ENCODE measurements at places on chromosomes 16 and 17. TPM values are rescaled to one million over a fixed set of nuclear protein-coding genes. Genes with fewer than 3 reads are reported as not detected.

Gene CRAMP1
- total RNA-seq, result 17.3 TPM

Gene KRTAP1-5
- total RNA-seq, result not detected

Gene MFAP4
- total RNA-seq, result not detected

Gene ITGB4
- 125 TPM for total RNA-seq

Gene HCRT
- not detected for total RNA-seq

Gene ABI3
- total RNA-seq, result 12.9 TPM

Gene SPATA22
- 0.23 TPM for total RNA-seq

DNA sequence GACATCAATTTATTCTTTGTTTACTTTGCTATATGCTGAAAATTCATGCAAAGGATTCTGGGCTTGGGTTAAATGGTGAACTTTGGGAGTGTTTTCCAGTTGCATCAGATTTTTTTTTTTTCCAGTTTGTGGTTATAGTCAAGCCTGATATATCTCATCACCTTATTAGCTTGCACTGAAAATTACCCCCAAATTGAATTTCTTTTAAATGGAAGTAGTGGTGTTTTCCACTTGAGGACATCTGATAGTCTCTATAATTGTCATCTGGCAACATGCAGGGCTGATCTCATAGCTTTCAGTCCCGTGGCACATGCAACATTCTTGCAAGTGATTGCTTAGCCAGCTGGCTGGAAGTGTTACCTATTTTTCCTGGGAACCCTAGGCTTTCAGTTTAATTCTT, 4.7 kb upstream of the KRTAP3-1 start:
- DNase-seq, result no peak

DNA sequence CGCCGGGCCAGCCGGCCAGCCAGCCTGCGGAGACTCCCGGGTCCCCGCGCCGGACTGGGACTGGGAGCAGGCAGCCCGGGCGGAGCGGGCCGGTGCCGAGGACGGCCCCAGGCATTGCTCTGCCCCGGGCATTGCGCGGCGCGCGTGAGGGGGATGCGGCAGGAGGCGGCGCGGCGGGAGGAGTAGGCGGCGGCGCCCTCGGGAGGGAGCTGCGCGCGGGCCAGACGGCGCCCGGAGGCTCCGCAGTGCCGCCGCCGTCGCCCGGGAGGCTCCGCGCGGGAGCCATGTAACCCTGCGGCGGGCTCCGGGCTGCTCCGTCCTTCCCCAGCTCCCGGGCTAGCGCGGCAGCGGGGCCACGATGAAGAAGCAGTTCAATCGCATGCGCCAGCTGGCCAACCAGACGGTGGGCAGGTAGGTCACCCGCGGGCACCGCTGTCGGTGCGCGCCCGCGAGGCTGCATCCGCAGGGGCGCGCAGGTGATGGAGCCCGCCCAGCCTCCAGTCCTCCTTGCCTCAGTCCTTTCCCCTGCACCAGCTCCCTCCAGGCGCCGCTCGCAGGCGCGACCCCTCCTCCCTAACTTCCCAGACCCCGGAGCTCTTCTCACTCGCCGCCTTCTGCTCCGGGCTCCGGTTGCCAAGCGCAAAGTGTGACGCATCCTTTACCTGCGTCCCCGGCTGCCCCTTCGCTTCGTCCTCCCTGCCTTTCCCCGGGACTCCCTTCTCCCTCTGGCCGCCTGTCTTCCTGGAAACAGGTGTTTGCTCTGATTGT, at the start of gene ARHGAP44:
ARHGAP44 (plus strand) TSS at position 18 of the 768 bp plus-strand sequence; CDS start at position 359, 341 bp downstream.
- peak; percentile 65 for DNase-seq

GRCh38 chr17:36641331-36641876, 40.0 kb downstream of the MRM1 start:
- no peak for DNase-seq

DNA sequence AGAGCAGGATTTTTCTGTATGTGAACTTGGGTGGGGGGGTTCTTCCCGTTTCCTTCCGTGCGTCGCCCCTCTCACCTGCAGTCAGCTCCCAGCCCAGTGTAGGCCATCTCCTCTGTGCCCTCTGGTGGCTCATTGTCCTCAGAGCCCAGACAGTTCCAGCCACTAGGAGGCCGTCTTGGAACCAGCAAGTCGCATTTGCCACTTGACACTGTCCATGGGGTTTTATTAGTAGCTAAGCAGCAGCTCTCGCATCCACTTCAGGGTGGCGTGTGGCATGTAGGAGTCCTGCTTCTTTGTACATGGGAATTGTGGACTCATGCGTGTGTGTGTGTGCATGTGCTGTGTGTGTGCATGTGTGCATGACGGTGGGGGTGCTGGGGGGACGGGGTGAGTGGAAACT, 74.0 kb downstream of the SEC14L1 start:
- DNase-seq, result peak; percentile 55

- DNase-seq, result no peak
Measured at GRCh38 chr17:28533091-28533807, 19.2 kb downstream of the UNC119 start.

GRCh38 chr17:21375757-21376080, 438 bp upstream of the KCNJ12 start:
- peak; percentile 10 for DNase-seq

DNA sequence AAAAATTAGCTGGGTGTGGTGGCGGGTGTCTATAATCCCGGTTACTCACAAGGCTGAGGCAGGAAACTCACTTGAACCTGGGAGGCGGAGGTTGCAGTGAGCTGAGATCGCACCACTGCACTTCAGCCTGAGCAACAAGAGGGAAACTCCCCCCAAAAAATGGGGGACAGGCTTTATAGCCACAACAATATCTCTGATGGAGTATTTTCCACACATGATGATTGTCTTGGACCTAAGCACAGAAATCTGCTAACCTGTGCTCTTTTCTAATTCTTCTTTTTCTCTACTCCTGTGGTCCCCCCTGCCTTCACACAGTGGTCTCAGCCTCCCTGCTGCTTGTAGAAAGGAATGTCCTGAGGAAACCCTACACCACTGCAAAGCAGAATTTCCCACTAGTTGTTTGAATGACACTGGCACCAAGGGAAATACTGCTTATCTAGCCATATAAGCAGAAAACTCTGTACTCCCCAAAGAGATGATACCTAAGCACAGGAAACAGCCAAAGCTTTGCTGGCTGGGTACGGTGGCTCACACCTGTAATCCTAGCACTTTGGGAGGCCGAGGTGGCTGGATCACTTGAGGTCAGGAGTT, 117.6 kb downstream of the USP31 start:
- no peak for DNase-seq

- DNase-seq, result no peak
Measured at GRCh38 chr16:87411375-87412271, 19.5 kb downstream of the MAP1LC3B start.

DNA sequence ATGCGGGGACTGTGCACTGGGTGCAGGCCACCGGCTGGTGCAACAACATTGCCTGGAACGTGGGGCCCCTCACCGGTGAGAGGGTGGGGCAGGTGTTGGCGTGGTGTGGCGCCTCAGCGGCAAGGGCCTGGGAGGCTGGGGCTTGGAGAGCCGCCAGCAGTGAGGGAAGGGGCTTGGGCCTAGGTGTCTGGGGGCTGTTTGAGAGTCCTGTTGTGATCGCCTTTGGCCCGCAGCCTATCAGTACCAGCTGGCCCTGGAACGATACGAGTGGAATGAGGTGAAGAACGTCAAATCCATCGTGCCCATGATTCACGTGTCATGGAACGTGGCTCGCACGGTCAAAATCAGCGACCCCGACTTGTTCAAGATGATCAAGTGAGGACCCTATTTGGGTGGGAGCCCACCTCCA, 2.6 kb upstream of the TMEM88 start:
- no peak for DNase-seq

GRCh38 chr17:2397247-2398171, 3.4 kb downstream of the MNT start:
- no peak for DNase-seq

GRCh38 chr17:82402865-82403264, 15.3 kb upstream of the HEXD start:
- no peak for DNase-seq

DNA sequence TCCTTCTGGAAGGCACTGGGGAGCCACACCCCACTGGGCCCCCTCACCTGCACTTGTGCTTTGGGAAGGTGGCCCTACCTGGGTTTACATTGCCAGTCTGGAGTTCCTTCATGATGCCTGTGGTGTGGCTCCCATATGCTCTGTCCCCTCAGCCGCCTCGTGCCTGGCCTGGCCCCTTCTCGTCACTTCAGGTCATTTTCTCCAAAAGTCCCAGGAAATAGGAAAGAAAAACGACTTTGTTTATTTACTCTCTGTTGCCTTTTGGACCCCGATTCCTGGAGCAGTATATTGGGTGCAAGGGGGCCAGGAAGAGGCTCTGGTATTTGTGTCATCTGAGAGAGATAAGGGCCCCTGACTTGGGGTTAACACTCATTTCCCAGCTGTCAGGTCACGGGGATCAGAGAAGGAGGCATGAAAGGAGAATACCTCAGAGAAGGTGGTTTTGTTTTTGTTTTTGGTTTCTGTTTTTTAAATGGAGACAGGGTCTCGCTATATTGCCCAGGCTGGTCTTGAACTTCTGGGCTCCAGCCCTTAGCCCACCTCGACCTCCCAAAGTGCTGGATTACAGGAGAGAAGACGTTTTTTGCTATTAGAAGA, 4.7 kb downstream of the SOCS3 start:
- DNase-seq, result no peak

DNA sequence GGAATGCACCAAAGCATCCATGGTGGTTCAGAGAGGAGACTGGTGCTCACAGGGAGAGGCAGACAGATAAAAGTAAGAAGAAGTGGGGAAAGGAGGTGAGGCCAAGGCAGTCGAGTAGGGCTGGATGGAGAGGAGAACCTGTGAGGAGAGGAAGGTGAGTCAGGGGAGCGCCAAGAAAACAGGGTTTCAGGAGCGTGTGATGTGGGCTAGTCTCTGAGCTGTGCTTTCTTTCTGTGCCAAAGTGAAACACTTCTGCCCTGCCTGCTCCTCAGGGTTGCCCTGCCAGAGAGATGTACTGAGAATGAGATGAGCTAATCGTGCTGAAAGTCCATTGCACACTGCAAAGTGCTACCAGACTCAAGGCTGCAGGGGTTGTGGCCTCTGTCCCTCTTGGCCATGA, 310.7 kb upstream of the CCL2 start:
- no peak for DNase-seq

DNA sequence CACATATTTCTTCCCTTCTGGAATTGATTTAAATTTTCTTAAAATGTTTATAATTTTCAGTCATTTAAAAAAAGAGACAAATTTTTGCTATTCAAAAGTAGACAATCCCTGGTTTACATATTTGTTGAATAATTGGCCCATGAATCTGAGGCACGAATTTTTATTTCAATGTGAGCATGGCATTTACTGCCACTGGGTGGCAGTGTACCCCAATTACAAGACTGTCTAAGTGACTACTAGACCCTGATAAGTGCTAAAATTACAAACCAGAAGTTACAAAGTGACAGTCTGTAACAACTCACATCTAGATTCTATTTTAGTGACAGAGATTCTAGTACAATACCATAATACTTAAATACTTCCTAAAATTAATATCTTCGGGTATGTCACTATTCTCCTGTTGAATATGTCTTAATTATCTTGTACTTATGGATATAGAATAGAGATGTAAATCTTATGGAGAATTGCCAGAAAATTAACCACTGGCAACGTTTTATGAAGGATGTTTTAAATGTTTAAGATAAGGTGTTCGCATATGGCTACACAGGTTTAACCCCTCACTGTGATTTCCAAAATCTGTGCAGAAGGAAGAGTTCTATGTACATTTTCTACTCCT, 235.8 kb downstream of the MAP2K4 start:
- peak; percentile 64 for DNase-seq

- DNase-seq, result peak; percentile 42
Measured at GRCh38 chr17:46943501-46944393, 20.8 kb downstream of the GOSR2 start.

DNA sequence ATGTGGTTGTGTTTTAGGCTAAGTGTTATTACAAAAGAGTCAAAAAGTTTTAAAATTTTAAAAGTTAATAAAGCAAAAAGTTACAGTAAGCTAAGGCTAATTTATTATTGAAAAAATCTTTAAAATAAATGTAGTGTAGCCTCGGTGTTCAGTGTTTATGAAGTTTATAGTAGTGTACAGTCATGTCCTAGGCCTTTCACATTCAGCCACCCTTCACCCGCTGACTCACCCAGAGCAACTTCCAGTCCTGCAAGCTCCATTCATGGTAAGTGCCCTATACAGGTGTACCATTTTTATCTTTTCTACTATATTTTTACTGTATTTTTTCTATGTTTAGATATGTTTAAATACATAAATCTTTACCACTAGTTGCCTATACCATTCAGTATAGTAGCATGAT, 98.5 kb upstream of the RPRML start:
- DNase-seq, result no peak

DNA sequence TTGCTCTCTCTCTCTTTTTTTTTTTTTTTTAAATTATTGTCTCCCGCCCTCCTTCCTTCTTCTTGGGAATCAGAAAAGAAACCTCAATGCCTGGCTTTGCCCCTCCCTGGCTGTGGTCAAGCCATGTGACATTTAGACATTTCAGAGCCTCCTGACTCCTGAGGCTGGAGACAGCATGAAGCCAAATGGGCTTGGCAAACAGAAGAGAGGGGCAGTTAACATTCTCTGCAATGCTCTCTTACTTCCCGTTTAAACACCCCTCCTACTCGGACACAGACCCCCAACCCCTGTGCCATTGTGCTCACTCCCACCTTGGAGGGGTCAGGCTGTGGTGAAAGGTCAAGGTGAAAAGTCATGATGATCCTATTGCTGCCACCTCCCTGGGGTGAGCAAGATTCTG, 14.7 kb upstream of the MEOX1 start:
- DNase-seq, result no peak

DNA sequence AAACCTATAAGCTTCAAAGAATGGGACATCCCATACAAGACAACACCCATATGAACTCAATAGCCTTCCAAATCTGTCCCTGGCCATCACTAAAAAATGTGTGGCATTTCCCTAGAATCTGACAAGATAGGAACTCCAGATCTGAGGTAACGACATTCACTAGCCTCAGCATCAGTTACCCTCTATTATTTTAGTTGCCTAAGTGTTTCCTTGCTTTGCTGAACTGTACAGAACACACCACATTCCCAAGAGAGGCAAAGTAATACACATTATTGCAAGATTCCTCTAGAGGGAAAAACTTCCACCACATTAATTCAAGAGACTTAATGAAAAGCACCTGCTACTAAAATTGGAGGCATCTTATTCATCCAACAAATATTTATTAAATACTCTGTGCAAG, 5.0 kb downstream of the LSM12 start:
- DNase-seq, result no peak

GRCh38 chr16:68732042-68732680, 4.9 kb upstream of the CDH1 start:
- DNase-seq, result no peak

- DNase-seq, result no peak
Measured at GRCh38 chr17:77869665-77870132, 88.8 kb upstream of the TNRC6C start.

- no peak for DNase-seq
Measured at GRCh38 chr17:31357839-31358394, 33.6 kb upstream of the RAB11FIP4 start.

DNA sequence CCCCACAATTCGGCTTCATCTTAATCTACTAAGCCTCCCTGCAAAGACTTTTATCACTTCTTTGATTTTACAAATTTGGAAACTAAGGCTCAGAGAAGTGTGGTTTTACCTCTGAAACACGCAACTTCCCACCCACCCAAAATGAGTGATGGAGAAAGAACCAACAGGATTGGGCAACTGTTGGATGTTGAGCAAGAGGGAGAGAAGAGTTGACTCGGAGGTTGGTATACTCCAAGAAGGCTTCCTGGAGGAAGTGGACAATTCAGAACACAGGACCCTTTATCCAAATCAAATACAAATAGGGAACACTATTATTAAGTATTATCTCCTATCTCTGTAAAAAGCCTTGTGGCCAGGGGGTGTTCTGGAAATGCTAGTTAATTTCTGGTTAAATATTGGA, 323.0 kb downstream of the C16orf95 start:
- DNase-seq, result no peak

All from dermis blood vessel endothelial cell (primary cell).